Stimulated activated CD8-positive, alpha-beta memory T cell treated with anti-CD3 and anti-CD28 coated beads, Interleukin-15, amount 100 ng/mL, for 24 hours (primary cell): ENCODE measurements at places on chromosomes 6 and 20.

DNA sequence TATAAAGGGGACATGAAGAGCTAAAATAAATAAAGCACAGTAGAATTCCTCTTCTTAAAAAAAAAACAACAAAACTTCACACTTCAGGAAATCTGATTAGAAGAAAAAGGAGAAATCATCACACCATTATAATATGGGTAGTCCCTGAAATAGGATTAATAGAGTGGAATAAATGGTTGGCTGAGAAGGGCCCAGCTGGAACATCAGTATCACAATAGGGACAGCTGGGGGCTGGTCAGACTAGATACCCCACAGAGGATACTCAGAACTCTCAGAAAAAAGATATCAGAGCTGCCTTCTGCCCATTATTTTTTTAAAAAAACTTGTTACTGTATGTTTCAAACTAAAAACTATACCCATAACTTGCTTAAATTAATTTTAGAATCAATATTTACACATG is 75.2 kb downstream of the DST start:
- DNase-seq = no peak

- DNase-seq = no peak
Observed at GRCh38 chr6:140105857-140106256, 731.4 kb upstream of the CITED2 start.

GRCh38 chr6:69289689-69290495 is 506.9 kb downstream of the LMBRD1 start:
- no peak for DNase-seq

DNA sequence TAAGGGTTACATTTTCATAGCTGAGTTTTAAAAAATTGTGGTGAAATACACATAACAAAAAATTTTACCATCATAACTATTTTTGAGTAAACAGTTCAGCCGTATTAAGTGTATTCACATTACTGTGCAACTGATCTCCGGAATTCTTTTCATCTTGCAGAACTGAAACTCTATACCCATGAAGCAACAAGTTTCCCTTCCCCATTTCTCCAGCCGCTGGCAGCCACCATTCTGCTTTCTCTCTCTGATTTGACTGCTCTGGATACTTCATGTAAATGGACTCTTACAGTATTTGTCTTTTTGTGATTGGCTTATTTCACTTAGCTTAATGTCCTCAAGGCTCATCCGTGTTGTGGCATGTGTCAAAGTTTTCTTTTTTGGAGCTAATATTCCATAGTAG is 341.6 kb downstream of the QKI start:
- no peak for DNase-seq
